ENCODE measurements at places on chromosomes 7 and 10.
A peak's percentile ranks its signal among the peaks of the same experiment; 100 is the strongest.

GRCh38 chr7:155531681-155532080, 14.7 kb downstream of the CNPY1 start:
- H3K4me3 ChIP-seq: no peak overlapping the region
- H3K27ac ChIP-seq: no peak overlapping the region
- H3K36me3 ChIP-seq: no peaks in the 10 kb centered on the region
- peaks cover 64% of the 10 kb centered on the region for H3K27me3 ChIP-seq

DNA sequence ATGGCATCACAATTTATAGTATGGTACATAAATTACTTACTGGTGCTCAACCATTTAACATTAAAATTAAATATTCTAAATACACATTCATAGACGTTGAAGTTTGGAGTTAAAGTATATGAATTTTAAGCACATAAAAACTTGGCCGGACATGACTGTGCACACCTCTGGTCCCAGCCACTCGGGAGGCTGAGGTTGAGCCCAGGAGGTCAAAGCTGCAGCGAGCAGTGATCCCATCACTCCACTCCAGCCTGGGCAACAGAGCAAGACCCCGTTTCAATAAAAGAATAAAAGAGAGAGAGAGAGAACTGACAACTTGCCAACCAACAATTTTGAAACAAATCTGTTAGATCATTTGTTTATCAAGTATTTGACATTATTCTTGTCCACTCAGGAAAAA, 943.3 kb upstream of the KCND2 start:
- H3K4me1 ChIP-seq: no peaks in the 10 kb centered on the region
- DNase-seq: no peak
- no peaks in the 10 kb centered on the region for H3K36me3 ChIP-seq
- H3K27me3 ChIP-seq: no peaks in the 10 kb centered on the region

DNA sequence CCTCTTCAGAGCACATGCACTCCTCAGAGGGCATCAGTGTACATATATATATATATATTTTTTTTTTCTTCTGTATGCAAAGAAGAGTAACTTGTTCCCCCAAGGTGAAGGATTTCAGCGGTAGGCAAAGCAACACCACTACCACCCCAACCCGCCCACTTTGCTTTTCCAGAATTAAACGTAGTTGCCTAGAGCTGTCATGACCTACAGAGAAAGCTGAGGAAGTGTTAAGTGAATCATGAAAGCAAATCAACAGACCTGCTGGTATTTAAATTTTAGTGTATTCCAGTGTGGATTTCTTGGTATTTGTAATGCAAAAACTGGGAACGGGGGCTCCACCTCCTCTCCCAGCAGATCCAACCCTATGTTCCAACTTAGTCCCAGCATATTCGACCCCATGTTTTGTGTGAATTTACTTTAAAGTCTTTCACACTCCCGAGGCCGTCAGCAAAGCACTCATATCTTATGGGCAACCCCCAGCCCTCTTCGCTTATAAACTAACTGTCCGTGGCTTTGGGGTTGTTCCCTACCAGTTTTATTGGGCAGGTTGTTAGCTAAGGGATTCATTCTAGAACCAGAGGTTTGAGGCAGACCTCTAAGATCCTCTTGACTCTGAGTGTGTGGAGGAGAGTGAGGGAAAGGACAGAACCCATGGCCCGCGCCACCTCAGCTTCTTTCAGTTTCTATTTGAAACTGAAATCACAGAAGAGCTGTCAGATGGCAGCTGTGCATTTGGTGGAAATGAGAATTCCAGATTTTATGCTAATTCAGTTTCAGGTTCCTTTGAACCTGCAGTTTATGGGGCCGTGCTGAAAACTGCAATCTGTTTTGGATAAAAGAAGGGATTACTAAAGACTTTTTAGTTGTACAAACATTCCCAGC, 450.2 kb upstream of the GALNT17 start:
- no peak for DNase-seq
- H3K27me3 ChIP-seq: no peaks in the 10 kb centered on the region
- no peaks in the 10 kb centered on the region for H3K4me1 ChIP-seq
- no peak overlapping the region for H3K4me3 ChIP-seq
- H3K27ac ChIP-seq: no peak overlapping the region

DNA sequence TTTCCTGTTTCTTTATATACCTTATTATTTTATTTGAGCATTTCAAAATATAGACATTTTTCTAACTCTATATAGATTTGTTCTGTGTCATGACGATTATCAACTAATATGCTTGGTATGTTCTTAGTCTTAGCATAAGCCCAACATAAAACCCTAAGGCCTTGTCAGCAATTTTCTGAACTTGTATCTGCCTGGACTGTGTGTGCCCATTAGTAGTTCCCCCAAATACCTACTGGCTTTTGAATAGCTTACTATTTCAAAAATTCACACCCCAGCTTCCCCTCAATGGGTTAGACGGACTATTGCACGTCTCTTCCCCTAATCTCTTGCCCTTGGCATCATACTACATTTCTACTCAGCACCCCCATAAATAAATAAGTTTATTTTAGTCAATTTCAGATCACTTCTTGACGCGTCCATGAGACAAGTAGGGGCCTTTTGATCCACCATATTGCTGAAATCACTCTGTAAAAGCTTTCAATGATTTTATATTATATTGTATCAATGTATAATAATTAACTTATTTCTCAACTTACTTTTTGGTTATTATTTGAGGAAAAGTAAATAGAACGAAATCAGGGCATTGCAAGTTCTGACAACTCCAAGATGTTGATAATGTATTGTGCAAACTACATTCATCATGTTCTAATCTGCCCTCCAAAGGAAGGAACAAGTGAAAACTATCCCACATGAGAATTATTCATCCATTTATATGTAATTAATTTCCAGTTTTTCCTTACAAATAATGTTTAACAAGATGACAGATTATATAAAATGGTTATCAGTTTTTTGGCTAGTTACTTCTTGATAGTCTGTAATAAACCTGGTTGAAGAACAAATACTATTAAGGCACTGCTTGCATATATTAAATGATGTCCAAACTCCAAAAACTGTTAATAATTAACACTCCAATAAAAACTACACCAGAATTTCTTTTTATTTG, 1.1 kb upstream of the AKR1C3 start:
- no peak overlapping the region for H3K27ac ChIP-seq
- H3K4me1 ChIP-seq: peaks cover 4% of the 10 kb centered on the region
- no peak for DNase-seq
- H3K27me3 ChIP-seq: no peaks in the 10 kb centered on the region

DNA sequence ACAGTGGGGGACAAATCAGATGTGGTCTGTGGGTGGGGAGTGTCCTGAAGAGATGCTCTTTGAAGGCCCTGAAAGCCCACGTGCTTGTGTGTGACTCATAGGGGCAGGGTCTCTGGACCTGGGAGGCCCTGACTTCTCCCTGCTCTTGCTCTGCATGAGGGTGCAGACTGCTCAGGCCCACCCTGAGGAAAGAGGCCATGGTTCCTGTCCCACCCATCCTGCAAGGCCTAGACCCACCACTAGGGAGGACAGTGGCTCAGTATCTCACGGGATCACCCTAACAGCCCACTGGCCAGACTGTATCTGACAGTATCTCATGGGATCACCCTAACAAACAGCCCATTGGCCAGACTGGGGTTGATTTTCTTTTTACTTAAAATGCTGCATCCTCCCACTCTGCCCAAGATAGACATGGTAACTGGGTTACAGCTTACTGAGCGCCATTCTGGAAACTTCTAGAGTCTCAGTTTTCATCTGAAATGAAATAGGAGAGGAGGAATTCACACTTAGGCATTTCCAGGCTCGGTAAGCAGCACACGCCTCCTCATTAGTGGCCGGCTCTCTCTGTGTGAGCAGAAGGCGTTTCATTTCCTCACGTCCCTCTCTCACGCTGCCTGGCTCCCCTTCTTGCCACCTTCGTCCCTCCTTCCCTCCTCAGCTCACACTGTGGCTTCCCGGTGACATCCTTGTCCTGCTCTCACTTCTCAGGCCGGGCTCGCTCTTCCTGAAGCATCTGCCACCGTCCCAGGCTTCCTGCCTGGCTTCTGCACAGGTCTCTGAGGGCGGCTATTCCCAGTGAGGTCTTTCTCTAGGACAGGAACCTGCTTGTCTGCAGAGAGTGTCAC, 242.6 kb downstream of the GLRX3 start:
- H3K36me3 ChIP-seq: no peaks in the 10 kb centered on the region
- H3K27ac ChIP-seq: no peak overlapping the region
- H3K4me3 ChIP-seq: no peak overlapping the region
- DNase-seq: peak; percentile 10
- H3K27me3 ChIP-seq: no peaks in the 10 kb centered on the region
- no peaks in the 10 kb centered on the region for H3K4me1 ChIP-seq

DNA sequence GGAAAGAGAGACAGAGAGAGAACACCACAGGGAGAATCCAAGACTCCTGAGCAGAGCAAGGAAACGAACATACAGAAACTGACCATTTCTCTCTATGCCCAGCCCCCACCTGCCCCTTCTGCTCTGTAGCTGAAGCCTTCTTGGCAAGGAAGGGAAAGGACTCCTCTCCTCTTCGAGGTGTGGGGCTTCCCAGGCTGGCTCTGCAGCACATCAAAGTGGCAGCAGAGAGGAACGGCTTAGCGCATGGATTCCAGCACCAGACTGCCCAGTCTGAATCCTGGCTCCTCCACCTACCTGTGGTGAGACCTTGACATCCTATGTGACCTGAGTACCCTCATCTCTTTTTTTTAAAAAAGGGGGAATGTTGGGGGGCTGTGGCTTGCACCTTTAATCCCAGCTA, 69.4 kb downstream of the SH3PXD2A start:
- peaks cover 2% of the 10 kb centered on the region for H3K36me3 ChIP-seq
- no peaks in the 10 kb centered on the region for H3K27me3 ChIP-seq
- H3K27ac ChIP-seq: no peak overlapping the region
- no peak for DNase-seq
- no peak overlapping the region for H3K4me3 ChIP-seq

Data from A673 (cell line).